ENCODE measurements at places on chromosomes 5 and 9. TPM values are rescaled to one million over a fixed set of nuclear protein-coding genes. Genes with fewer than 3 reads are reported as not detected.

DNA sequence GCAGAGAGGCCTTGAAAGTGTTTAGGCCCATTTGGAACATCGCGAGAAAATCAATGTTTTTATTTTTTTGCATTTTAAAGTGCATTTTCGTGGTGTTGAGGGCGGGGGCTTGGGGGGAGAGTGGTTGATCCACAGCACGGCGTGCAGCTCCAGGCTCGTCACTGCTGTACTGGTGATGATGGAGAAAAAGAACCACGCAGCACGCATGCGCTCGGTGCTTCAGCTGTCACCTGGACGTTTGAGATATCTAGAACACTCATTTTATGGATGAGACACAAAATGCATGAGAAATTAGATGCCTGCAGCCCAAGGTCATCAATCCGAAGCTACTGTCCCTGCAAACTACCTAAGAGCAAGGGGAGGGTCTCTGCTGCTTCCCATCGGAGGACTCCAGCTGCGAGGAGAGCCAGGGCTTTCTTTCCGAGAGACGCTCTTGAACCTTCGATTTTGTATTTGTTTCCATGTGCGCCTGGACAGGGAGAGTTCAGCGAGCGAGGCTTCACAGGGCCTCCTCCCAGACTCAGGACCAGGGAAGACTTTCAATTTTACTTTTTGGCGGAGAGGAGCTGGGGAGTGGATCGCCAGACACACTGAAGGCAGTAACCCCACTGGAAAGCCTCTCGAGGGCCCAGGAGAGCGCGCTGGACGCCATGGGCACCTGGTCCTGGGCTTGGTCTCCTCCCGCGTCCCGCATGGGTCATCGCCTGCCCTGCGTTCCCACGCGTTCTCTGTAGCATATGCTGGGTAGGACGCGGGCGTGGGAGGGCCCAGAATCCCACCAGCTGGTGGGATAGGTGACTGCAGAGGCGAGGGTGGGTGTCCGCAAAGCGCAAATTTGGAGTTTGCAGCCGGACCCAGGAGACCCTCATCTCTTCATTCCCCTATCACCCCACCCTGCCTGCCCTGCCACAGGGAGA is 2.5 kb downstream of the DMRT2 start:
- DNase-seq = no peak
- H3K27me3 ChIP-seq = no peaks in the 10 kb centered on the region
- peaks cover 29% of the 10 kb centered on the region for H3K4me1 ChIP-seq
- H3K36me3 ChIP-seq = no peaks in the 10 kb centered on the region
- H3K27ac ChIP-seq = no peak overlapping the region

DNA sequence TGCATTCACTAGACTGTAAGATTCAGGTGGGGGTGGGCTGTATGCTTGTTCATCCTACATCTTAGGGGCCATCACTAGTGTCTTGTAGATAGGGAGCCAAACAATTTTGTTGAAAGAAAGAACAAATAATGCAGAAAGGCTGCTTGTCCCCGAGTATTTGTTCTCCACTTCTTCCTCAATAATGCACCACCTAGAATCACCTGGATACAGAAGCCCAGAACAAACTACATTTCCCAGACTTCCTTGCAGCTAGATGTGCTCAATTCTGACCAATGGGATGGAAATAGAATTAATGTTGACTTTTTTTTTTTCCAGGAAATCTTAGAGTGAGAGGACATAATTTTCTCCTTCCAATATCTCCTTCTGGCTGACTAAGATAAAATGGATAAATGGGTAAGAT is 38.9 kb upstream of the TNFSF8 start:
- H3K27ac ChIP-seq = no peak overlapping the region
- no peaks in the 10 kb centered on the region for H3K27me3 ChIP-seq
- H3K36me3 ChIP-seq = no peaks in the 10 kb centered on the region
- H3K4me1 ChIP-seq = peaks cover 12% of the 10 kb centered on the region

DNA sequence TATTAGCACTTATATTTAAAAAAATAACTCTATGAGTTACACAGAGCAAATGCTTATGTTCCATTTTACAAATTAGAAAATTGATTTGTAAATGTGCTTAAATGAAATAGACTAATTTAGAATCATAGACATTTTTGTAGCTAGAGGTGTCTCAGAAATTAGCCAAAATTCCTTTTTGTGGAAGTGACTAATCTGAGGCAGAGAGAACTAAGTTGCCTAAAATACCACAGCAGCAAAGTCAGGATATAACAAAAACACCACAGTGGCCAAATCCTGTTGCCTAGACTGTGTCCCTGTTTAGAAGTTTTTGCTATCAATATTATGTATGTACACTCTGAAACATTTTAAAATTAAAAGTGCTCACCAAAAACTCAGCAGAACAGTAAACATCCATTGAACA is 18.7 kb downstream of the ADAMTSL1 start:
- H3K27ac ChIP-seq = peak overlapping the region; percentile 99
- peaks cover 59% of the 10 kb centered on the region for H3K4me1 ChIP-seq
- H3K27me3 ChIP-seq = no peaks in the 10 kb centered on the region
- no peaks in the 10 kb centered on the region for H3K36me3 ChIP-seq

The ALG2 gene
- total RNA-seq = 33.2 TPM

- peaks cover 15% of the 10 kb centered on the region for H3K27me3 ChIP-seq
- no peak overlapping the region for H3K4me3 ChIP-seq
- no peak overlapping the region for H3K27ac ChIP-seq
- DNase-seq = no peak
- H3K36me3 ChIP-seq = no peaks in the 10 kb centered on the region
Measured at GRCh38 chr5:60346393-60346792, 353.6 kb downstream of the DEPDC1B start.

DNA sequence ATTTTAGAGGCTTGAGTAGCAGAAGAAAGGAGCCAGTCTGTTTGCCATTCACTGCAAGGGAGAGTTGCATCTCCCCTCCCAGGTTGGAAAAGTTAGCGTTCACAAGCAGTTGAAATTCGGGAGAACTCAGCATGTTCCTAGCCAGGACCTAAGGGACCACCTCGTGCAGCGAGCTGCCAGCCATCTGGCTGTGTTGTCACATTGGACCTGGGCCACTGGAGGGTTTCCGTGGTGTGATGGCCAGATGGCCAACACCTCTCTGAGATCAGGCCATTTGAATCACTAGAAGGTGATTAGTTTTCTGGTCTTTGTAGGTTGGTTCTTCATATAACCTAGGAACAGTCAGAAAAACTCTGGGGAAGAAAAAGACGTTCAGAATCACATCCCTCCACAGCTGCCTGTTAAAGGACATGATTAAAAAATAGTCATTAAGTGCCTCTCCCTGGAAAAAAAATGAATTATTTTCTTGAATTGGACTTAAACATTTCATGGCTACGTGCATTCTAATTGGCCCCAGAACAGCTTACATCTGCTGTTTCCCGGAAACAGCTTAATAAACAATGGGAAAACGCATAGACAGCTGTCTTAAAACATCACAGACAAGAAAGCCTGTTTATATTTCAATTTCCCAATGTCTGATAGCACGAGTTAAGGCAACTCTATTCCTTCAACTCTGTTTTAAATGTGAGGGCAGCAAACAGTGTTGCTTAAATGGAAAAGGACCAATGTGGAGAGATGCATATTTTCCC is 303.9 kb downstream of the TENT4A start:
- DNase-seq = no peak
- H3K4me1 ChIP-seq = no peaks in the 10 kb centered on the region
- H3K27me3 ChIP-seq = peaks cover 24% of the 10 kb centered on the region
- H3K36me3 ChIP-seq = no peaks in the 10 kb centered on the region
- H3K4me3 ChIP-seq = no peak overlapping the region

DNA sequence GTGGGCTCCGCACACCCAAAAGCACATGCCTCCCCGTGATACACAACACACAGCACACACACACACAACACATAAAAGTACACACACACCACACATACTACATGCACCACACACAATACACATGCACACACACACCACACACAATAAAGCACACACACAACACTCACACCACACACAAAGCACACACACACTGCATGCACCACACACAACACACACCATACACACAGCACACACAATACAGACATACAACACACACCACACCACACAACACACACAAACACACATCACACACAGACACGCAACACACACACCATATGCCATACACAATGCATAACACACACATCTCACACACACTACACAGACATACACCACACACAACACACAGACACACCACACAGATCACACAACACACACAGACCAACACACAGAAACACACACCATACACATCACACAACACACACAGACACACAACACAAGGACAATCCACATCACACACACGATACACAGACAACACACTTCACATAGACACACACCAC is 3.4 kb upstream of the CCDC187 start:
- H3K4me3 ChIP-seq = no peak overlapping the region
- no peak overlapping the region for H3K27ac ChIP-seq
- H3K27me3 ChIP-seq = no peaks in the 10 kb centered on the region
- DNase-seq = no peak

- DNase-seq = peak; percentile 76
- H3K4me3 ChIP-seq = no peak overlapping the region
- H3K4me1 ChIP-seq = peaks cover 20% of the 10 kb centered on the region
- H3K27me3 ChIP-seq = no peaks in the 10 kb centered on the region
- H3K36me3 ChIP-seq = peaks cover 4% of the 10 kb centered on the region
Measured at GRCh38 chr5:180785794-180786221, 16.8 kb downstream of the MGAT1 start.

The SLC6A19 gene
- total RNA-seq = not detected

- H3K27ac ChIP-seq = no peak overlapping the region
- no peak for DNase-seq
- 0 out of 2 replicates have a peak, but pooled peaks cover under 1% of the 10 kb centered on the region for H3K4me1 ChIP-seq
- no peak overlapping the region for H3K4me3 ChIP-seq
- no peaks in the 10 kb centered on the region for H3K27me3 ChIP-seq
- H3K36me3 ChIP-seq = no peaks in the 10 kb centered on the region
Measured at GRCh38 chr5:87183896-87184295, 83.8 kb upstream of the RASA1 start.

- peak; percentile 42 for DNase-seq
- H3K4me3 ChIP-seq = no peak overlapping the region
Measured at GRCh38 chr9:2802494-2802921, 41.4 kb downstream of the PUM3 start.

The AJM1 gene
- 1.4 TPM for total RNA-seq

DNA sequence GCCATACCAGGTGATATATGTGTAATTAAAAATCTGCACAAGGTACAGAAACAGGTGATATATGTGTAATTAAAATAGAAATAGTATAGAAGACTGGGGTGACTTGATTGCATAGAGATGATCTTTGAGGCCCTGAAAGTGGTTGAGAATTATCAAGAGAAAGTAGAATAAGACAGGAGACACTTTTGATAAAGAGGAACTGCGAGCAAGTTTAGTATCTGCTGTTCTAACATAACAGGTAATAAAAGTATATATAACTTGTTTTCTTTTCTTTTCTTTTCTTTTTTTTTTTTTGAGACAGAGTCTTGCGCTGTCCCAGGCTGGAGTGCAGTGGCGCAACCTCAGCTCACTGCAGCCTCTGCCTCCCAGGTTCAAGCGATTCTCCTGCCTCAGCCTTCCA is 5.4 kb downstream of the SNX2 start:
- no peaks in the 10 kb centered on the region for H3K27me3 ChIP-seq
- peaks cover 10% of the 10 kb centered on the region for H3K4me1 ChIP-seq
- DNase-seq = no peak
- H3K36me3 ChIP-seq = no peaks in the 10 kb centered on the region

The FCN2 gene
- total RNA-seq = not detected

GRCh38 chr9:1231998-1232919 is 182.1 kb downstream of the DMRT2 start:
- no peaks in the 10 kb centered on the region for H3K36me3 ChIP-seq
- DNase-seq = peak; percentile 83
- H3K27me3 ChIP-seq = no peaks in the 10 kb centered on the region
- peak overlapping the region; percentile 81 for H3K27ac ChIP-seq
- peaks cover 25% of the 10 kb centered on the region for H3K4me1 ChIP-seq

- peaks cover 12% of the 10 kb centered on the region for H3K4me1 ChIP-seq
- H3K36me3 ChIP-seq = no peaks in the 10 kb centered on the region
- peaks cover 7% of the 10 kb centered on the region for H3K27me3 ChIP-seq
- H3K27ac ChIP-seq = no peak overlapping the region
- no peak overlapping the region for H3K4me3 ChIP-seq
- no peak for DNase-seq
Measured at GRCh38 chr5:1387876-1388275, 43.0 kb upstream of the CLPTM1L start.

GRCh38 chr5:159826351-159827214 is 89.7 kb upstream of the ADRA1B start:
- peak overlapping the region; percentile 9 for H3K4me3 ChIP-seq
- no peaks in the 10 kb centered on the region for H3K36me3 ChIP-seq
- H3K27ac ChIP-seq = peak overlapping the region; percentile 95
- peak; percentile 96 for DNase-seq
- H3K27me3 ChIP-seq = no peaks in the 10 kb centered on the region

GRCh38 chr5:16669776-16670175 is 53.0 kb upstream of the RETREG1 start:
- no peak overlapping the region for H3K4me3 ChIP-seq
- no peak overlapping the region for H3K27ac ChIP-seq
- H3K4me1 ChIP-seq = no peaks in the 10 kb centered on the region
- H3K27me3 ChIP-seq = no peaks in the 10 kb centered on the region

DNA sequence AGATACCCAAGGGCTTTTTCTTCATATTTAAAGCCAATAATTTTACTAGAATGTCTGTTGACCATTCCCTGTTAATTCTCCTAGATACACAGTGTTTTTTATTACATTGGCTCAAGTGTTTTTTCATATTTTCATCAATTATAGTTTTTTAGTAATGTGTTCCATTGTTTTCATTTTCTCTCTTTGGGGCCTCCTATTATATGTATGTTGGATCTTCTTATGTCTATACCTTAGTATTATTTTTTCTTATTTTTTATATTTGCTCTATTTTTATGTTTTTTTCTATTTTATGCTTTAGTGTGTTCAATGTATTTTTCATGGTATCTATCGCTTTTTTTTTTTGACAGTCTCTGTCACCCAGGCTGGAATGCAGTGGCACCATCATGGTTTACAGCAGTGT is 7.5 kb downstream of the KIAA1958 start:
- H3K4me1 ChIP-seq = peaks cover 7% of the 10 kb centered on the region
- peaks cover 20% of the 10 kb centered on the region for H3K36me3 ChIP-seq

- H3K36me3 ChIP-seq = no peaks in the 10 kb centered on the region
- H3K4me3 ChIP-seq = peak overlapping the region; percentile 96
- DNase-seq = no peak
- H3K4me1 ChIP-seq = peaks cover 15% of the 10 kb centered on the region
- H3K27ac ChIP-seq = peak overlapping the region; percentile 56
- H3K27me3 ChIP-seq = no peaks in the 10 kb centered on the region
Measured at GRCh38 chr9:4738866-4739586, 2.0 kb downstream of the AK3 start.

- no peak overlapping the region for H3K4me3 ChIP-seq
- no peaks in the 10 kb centered on the region for H3K27me3 ChIP-seq
- no peaks in the 10 kb centered on the region for H3K4me1 ChIP-seq
- no peaks in the 10 kb centered on the region for H3K36me3 ChIP-seq
Measured at GRCh38 chr9:114261987-114262386, 60.9 kb upstream of the ORM1 start.

The AK8 gene
- not detected for total RNA-seq

The NTRK2 gene
- total RNA-seq = not detected

The GADD45G gene
- total RNA-seq = 2.1 TPM

The LECT2 gene
- not detected for total RNA-seq

All from PC-3 (cell line).